ENCODE measurements at places on chromosomes 13 and 19.

DNA sequence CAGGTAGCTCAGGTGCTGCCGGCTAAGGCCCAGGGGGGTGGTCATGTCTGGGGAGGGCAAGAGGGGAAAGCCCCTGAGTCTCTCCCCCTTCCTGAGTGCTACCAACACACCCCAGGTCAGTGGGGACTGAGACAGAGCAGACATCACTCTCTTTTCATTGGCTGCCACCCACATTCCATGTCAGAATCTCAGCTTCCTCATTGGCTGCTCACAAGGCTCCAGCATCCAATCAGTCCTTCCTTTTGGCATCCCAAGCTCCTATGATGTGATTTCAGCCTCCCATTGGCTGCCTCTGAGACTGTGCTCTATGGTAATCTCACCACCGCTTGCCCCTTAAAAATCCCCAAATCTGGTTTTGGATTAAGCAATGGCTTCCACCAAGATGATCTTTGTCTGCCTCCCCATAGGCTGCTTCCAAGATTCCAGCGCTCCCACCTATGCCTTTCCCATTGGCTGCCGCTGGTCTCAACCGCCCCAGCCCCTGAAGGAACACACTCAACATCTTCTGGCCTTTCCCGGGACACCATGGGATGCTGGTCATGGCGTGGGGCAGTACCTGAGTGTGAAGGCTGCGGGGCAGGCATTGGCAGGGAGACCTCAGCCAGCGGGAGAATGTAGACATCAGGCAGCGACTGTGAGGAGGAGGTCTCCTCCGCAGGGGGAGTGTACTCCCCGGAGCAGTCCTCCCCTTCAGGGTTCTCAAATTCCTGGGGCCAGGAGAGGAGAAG is 2.0 kb downstream of the LMTK3 start:
- DNase-seq, result no peak

DNA sequence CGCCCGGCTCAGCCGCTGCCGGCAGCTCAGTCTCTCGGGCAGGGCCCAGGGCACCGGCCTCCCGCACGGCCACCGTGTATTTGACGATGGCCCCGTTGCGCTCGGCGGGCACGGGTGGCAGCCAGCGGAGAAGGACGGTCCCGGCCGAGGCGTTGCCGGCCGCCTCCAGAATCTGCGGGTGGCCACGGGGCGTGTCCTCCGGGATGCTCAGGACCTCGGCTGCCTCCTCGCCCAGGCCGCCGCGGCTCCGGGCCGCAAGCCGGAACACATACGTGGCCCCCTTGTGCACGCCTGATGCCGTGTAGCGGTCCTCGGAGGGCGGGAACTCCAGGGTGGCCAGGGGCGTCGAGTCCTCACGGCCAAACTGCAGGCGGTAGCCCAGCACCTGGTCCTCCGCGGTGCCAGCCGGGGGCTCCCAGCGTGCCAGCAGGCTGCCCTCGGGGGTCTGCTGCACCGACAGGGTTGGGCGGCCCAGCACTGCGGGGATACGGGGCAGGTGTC is 117.7 kb downstream of the PTPRS start:
- DNase-seq, result no peak

DNA sequence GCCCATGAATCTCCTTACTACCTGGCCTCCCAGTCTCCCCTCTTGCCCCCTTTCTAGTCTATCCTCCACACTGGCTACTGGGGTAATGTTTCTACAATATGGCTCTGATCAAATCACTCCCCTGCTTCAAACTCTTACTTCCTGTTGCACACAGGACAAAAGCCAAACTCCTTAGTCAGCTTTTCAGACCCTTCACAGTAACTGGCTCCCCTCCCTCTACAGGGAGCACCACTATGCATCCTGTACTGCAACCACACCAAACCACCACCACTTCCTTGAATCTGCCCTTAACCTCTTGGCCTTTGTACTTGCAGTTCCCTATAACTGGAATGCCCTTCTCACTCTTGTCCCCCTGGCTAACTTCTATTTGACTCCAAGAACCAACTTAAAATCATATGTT is 32.2 kb downstream of the DEDD2 start:
- no peak for DNase-seq

DNA sequence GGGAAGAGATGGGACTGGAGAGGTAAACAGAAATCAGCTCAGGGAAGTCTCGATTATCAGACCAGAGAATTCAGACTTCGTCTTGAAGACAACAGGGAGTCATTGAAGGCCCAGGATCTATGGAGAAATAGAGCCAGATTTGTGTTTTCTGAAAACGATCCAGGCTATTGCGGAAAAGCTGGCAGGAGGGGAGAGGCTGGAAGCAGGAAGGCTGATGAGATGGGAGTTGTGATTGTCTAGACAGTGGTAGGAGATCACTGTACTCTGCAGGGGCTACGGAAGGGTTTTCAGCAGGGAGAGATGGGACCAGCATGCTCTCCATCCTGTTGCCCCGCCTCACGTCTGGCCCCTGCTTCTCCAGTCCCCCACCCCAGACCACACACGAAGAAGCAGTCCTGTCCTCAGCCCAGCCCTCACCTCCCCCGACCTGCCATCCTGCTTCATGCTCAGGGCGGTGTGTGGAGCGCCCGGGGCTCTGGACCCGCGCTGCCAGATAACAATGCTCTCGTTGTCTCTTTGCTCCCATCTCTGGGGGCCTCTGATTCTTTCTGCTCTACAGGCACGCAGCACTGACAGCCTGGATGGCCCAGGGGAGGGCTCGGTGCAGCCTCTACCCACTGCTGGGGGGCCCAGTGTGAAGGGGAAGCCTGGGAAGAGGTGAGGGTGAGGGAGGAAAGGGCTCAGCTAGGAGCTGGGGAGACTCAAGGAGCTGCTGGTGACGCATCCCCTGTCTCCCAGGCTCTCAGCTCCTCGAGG is 1.9 kb downstream of the ARHGAP33 start:
- DNase-seq, result no peak
